ENCODE measurements at places on chromosomes 2 and 18. TPM values are rescaled to one million over a fixed set of nuclear protein-coding genes. Genes with fewer than 3 reads are reported as not detected.

The CNDP2 gene
- 35.7 TPM for total RNA-seq

The PGAP1 gene
- 110 TPM for total RNA-seq

The PJVK gene
- total RNA-seq, result 4.2 TPM

The SULT1C4 gene
- 16.7 TPM for total RNA-seq

The AFG3L2 gene
- 29.0 TPM for total RNA-seq

The NEB gene
- total RNA-seq, result 1.7 TPM

The UGT1A8 gene
- not detected for total RNA-seq

The PIAS2 gene
- total RNA-seq, result 37.9 TPM

The LAPTM4A gene
- total RNA-seq, result 41.6 TPM

The NT5C1B gene
- not detected for total RNA-seq

The CROCC2 gene
- not detected for total RNA-seq

The SIX2 gene
- 0.25 TPM for total RNA-seq

The LYPD6B gene
- total RNA-seq, result 3.4 TPM

The KCNJ13 gene
- 1.2 TPM for total RNA-seq

The OR6B2 gene
- not detected for total RNA-seq

The LDAH gene
- 17.5 TPM for total RNA-seq

The TXNDC2 gene
- total RNA-seq, result under 0.01 TPM

All from temporal lobe (tissue), 4 donors.